ENCODE measurements at places on chromosomes 12 and 14.

- no peak for DNase-seq
Measured at GRCh38 chr14:32986791-32987540, 48.3 kb downstream of the NPAS3 start.

DNA sequence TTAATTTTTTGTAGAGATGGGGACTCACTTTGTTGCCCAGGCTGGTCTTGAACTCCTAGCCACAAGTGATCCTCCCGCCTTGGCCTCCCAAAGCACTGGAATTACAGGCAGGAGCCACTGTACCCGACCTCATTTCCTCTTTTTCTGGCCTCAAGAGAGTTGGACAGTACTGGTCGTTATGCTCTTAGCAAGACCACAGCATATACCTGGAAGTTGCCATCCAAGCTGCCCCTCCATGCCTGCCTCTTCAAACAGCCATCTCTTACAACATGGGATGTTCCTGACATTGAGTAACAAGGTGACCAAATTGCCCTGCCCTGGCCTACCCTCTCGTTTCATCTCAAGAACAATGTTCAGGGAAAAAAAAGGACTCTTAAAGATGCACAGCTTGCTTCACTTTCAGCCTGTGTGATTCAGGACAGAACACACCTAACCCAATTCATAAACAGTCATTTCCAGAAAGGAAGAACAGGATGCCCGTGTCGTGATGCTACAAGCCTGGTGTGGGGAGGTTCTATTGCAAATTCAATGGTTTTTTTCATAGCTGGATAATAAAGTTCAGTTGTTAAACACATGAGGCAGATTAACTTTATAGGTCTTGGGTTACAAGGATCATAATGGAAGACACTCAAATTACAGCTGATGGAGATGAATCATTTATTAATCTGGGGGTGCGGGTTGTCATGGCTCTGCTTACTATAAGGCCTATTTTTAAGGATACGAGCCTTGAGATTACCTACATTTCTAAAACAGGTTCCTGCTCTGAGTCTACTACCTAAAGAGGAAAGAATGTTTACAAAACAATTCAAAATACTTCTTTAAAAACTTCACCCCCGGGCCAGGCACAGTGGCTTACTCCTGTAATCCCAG, 11.9 kb downstream of the GLTP start:
- no peak for DNase-seq

DNA sequence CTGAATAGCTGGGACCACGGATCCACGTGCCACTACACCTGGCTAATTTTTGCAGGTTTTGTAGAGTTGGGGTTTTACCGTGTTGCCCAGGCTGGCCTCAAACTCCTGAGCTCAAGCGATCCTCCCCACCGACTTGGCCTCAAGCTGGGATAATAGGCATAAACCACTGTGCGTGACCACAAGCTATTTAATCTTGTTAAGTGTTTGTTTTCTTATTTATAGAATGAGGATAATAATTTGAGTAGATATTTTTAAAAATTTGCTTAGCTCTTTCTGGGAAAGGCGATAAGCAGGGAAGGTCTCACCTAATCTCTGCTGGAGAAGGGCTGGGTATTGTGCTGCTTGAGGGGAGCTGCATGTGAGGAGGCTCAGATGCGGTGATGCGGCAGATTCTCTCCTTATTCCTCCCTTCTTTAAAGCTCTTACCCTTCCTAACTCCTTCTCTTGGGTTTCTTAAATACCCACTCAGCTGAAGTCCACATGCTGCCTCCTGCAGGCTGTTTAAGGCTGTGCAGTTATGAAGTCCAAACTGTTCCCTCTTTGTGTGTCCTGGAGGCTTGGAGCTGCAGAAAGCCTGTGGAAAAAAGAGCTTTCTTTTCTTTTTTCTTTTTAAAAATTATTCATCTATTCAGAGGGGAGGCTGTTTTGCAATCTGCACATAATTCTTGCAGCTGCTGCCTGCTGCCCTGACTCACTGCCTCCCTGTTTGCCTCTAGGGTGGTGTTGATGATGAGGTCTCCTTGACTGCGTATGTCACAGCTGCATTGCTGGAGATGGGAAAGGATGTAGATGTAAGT, 37.9 kb downstream of the A2ML1 start:
- peak; percentile 22 for DNase-seq

DNA sequence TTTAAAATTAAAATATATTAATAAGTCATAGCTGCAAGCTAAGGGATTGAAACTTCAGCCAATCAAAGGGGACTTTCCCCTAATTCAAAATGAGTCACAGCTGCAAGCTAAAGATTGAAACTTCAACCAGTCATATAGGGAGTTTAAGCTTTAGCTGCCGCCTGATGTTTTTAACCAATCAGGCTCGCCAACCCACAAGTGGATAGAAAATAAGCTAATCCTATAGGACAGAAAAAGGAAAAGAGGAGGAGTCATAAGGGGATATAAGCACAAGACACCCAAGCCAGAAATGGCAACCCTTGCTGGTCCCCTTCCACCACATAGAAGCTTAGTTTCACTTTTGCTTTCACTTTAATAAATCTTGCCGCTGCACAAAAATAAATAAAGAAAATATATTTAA, 1154.6 kb downstream of the GALC start:
- no peak for DNase-seq

GRCh38 chr14:28913056-28913455, 146.5 kb downstream of the FOXG1 start:
- no peak for DNase-seq

GRCh38 chr14:67477926-67478799, 10.4 kb downstream of the TMEM229B start:
- DNase-seq = no peak

DNA sequence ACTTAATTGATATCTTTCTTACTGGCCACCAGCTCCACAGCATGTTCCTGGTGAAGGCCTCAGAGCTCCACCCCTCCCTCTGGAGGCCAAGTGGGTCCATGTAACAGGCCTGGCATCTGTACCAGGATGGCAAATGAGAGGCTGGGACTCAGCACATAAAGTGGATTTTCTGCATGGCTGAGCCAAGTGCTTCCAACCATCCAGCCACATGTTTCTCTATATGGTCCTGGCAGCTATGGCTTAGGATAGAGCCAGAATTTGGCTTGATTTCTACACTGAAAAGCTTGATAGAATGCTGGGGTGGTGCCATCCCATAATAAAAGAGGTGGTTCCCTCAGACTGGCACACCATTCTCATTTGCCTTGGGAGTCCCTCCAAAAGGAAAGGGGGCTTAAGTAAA, 94.1 kb downstream of the PAX9 start:
- no peak for DNase-seq

Measured in HFF-Myc (cell line).